Stimulated activated CD4-positive, alpha-beta T cell treated with anti-CD3 and anti-CD28 coated beads, Interleukin-1b, Interleukin-23, amount 100 ng/mL, for 24 hours (primary cell): ENCODE measurements at places on chromosomes 11 and 22.

DNA sequence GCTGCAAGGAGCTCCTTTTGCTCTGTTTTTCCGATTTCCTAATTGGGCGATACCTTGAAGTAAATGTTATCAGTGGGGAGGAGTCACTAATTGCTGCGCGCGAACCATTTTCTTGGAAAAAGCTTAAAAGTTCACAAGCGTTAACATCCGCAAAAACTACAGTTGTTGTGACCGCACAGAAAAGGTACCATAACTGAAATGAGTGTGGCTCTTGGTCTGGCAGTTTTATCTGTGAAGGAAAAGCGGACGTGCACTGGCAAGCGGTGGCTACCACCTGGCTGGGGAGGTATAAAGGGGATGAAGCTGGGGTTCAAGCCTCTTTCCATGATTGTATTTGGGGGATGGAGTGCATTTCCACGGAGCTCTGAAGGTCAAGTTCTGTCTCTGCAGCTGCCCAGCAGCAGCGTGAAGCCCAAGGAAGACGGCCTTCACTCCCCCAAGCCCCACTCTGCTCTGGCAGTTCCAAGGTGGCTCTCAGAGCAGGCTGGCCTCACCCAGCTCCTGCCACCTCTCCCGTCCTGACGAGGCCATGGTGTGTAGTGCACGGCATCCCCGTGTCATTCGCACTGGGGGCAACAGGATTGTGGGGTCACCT is 27.5 kb downstream of the MOV10L1 start:
- DNase-seq: no peak

- DNase-seq: no peak
Observed at GRCh38 chr11:68977781-68978625, 2.8 kb downstream of the MRGPRD start.

GRCh38 chr11:125494561-125494960 is 1.5 kb downstream of the FEZ1 start:
- no peak for DNase-seq

DNA sequence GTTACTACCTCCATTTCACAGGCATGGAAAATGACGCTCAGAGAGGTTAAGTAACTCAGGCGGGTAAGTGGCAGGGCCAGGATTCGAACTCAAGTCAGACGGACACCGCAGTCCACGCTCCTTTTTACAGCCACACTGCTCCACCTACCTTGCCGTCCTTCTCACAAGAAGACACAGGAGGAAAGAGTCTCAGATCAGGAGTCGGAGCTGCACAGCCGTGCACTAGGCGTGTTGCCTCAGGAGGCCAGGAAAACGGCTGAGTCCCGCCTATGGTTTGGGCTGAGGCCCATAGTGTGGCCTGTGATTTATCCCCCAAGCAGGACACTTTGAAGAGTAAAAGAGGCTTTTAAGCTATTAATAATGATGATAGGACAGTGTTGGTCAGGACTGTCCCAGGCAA is 44.7 kb upstream of the CD5 start:
- DNase-seq: no peak

GRCh38 chr11:120702656-120703055 is 191.1 kb downstream of the GRIK4 start:
- DNase-seq: no peak

DNA sequence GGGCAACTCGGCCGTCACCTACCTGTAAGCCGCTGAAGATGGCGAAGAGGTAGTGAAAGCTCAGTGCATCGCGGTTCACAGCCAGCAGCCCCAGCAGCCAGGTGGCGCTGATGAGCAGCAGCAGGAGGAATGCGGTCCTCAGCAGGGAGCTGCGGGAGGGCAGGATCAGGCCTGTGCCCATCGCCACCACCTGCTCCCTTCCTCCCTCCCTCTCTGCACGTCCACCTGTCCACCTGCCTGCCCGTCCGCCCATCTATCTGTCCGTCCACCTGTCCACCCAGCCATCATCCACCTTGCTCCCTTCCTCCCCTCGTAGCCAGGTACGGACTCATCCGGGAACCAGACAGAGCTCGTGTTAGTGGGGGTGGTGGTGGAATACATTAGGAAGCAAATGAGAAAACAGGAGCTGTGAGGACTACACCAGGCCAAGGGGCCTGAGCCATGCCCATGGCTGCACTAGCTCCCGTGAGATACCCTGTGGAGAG is 32.2 kb downstream of the TRMU start:
- peak; percentile 40 for DNase-seq

DNA sequence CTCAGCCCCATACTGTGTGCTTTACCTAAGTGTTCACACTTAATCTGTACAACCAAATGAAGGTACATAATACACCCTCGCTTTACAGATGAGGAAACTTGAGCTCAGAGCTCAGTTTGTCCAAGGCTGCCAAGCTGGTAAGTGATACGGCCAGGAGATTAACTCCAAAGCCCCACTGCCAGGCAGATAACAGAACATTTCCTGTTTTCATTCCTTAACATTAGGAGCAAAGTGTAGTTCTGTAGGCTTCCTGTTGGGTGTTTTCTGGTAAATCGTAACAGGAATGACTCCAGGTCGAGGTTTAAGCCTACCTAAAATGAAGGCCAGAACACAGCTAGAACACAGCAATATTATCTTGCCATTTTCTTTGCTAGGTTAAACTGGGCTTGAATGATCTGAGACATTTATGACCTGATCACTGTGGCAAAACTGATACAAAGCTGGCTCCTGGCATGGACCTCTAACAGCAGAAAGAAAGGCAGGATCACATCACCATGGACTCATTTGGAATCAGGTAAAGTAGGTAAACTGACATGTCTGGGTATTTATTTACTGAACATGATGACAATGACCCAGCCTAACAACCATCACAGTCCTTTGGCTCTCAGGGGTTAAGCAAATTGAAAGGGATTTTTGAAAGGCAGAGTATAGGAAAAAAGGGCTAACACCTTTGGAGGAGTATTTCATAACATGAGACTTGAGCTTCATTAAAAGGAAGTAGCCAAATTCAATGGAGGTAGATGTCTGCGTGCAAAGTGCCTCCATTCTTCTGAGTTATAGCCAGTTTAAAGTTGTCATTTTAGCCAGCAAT is 3.9 kb upstream of the NUP50 start:
- no peak for DNase-seq

DNA sequence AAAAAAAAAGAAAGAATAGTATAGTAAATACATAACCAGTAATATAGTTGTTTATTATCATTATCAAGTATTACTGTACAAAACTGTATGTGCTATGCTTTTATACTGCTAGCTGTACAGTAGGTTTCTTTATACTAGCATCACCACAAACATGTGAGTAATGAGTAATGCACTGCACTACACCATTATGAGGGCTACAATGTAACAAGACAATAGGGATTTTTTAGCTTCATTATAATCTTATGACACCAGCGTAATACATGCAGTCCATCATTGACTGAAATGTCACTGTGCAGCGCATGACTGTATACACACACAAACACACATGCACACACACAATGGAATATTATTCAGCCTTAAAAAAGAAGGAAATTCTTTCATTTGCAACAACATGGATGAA is 111.5 kb upstream of the ZBED5 start:
- no peak for DNase-seq

DNA sequence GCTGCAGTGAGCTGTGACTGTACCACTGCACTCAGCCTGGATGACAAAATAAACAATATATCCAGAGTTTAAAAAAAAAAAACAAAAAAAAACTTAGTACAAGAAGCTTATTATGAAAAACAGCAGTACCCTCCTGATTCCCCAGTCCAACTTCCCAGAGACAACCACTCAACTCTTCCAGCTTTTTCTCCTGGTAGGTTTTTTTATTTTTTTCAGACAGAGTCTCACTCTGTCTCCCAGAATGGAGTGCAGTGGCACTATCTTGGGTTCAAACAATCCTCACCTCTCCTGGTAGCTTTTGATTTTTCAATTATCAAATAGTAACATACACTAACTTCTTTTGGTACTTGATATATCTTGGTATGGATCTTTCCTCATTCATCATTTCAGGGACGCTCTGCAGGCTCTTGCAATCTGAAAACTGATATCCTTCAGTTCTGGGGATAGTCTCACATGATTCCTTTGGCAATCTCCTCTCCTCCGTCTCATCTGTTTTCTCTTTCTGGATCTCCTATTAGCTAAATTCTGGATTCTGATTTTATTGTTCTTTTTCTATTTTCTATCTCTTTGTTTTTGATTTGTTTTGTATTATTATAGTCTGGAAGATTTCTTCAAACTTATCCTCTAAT is 44.9 kb downstream of the ALG9 start:
- DNase-seq: no peak

GRCh38 chr11:130522284-130522961 is 74.0 kb downstream of the ADAMTS15 start:
- no peak for DNase-seq

GRCh38 chr11:65630215-65630614 is 7.7 kb upstream of the SIPA1 start:
- no peak for DNase-seq

DNA sequence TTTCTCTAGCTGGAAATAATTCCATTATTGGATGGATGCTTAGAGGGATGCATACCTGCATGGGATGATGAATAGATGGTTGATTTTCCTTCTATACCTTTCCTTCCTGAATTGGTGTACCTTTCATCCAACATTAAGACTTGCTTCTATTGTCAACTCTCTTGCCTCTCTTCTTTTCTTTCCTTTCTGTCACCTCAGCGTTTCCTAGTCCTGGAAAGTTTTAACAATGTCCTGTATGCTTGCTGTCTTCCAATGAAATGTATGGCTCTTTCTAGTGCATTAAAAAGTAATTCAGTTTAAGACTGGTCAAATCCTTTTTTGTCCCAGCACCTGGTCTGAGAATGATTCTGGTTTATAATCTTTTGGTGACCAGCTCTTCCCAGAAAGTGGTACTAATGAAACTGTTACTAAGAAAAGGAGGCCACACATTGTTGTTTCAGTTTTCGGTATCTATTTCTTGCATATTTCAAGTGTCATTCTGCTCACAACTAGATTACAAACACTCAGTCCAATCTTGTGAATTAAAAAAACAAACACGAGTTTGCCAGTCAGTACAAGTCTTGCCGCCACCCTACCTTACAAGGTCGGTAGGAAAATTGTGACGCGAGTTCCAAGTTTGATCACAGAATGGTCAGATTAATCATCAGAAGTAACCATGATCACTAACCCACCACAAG is 8.0 kb downstream of the POU2AF1 start:
- DNase-seq: no peak

DNA sequence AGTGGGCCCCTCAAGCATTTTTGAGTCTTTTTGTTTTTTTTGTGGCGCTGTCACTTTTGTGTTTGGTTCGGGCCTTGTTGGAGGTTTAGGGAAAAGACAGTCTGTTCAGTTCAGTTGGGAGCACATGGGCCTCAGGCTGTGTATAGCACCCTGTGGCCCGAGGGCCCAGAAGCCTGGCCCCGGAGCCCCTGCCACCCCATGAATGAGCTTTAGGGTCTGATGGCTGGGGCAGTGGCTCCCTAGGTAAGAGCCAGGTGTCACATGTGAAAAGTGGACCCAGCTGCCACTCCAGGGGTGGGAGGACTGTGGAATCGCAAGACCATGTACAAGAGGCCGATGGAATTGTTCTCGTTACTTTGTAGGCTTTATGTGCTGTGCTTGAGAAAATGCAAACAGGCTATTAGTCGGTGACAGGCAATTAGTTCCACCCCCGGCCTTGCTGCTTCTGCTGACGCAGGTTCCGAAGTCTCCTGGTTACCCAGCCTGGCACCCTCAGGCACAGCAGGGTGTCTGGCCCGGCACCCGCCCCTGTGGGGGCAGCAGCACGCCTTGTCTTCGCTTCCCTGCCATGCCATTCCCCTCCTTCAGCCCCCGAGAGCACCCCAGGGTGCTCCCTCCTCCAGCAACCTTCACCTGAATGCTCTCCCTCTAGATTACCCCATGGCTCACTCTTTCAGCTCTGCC is 38.2 kb upstream of the PARVG start:
- no peak for DNase-seq

DNA sequence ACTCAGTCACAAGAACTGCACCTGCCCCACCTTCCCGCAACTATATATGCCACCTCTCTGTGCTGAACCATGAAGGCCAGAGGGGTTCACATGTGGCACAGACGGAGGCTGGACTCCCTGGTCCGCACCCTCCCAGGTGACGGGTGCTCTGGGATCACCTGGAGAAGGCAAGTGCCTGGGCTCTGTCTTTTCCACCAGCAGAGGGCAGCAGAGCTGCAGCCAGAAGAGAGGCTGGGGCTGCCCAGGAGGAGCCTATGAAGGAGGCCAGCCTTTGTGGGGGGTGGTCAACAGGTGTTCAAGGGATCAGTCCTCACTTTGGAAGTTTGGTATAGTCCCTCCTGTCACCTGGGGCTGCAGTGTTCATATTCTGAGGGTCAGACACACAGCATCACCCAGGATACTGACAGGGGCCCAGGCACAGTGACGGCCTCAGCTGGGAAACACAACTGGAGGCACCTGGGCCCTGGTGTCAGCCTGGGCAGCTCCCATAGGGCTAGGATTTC is 39.2 kb upstream of the IGLL5 start:
- peak; percentile 56 for DNase-seq

GRCh38 chr11:130051082-130051481 is 18.6 kb upstream of the APLP2 start:
- DNase-seq: no peak

DNA sequence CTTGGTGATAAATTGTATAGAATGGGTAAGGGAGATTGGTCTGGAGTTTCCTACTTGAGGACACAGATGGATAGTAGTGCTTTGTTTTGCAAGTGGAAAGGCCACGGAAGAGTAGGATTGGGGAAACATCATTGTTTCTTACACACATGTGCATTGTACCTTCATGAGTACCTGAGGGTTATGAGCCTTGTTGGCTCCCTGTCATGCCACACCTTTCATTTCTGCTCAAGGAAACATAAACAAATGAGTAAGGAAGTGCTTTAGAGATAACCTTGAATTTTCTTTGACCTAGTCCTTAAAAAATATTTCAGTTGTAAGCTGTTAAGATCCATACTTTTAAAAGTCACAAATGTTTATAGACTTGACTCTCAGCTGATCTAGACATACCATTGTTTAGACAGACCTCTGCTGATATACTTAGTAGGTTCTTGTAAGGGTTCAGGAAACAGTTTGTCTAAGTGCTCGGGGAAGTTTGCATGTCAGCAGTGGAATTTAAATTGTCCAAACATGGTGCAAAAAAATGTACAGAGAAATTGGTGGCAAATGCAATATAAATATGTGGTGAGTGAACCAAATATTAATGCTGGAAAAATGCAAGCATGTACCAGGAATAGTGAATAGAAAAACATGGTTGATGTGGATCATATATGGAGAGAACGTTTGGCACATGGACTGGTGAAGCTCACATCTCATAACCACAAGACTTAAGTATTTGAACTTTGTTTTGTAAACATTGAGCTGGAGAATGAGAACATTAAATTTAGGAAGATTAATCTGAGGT is 40.9 kb downstream of the GAS2 start:
- DNase-seq: no peak

- DNase-seq: no peak
Observed at GRCh38 chr11:7186190-7186589, 65.5 kb upstream of the SYT9 start.

DNA sequence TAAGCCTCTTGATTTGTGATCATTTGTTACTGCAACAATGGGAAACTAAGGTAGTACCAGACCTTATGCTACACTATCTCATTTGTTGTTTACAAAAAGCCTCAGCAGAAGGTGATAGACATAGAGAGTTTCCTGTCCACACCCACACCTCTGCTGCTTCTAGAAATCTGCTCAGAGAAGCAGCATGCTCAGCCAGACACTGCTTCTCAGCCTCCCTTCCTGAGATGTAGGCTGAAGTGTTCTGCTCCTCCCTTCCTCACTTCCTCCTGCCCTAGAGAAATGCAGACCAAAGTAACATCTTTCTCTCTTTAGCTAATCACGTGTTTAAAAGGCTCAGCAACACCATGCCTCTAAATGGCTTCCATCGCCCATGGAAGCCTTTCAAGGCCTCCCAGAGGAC is 88.4 kb downstream of the SLC1A2 start:
- DNase-seq: no peak
